ENCODE measurements at places on chromosomes 12 and 14.

- DNase-seq = no peak
Observed at GRCh38 chr12:45327823-45328383, 112.0 kb downstream of the ANO6 start.

DNA sequence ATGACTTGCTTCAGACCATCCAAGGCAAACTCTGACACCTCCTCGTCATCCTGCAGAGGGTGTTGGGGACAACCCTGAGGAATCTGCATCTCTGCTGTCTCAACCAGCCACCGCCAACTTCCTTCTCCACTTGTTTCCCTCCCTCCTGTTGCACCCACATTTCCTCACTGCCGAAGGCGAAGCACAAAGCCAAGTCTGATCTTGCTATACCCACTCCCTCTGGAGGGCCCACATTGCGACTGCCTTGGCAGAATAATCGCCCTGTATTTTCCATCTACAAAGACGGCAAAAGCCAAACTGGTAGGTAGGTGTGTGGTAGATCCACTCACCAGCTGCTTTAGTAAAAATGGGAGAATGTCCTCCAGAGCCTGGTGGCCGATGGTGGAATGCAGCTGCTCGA is 21.8 kb upstream of the RAB35 start:
- DNase-seq = no peak

DNA sequence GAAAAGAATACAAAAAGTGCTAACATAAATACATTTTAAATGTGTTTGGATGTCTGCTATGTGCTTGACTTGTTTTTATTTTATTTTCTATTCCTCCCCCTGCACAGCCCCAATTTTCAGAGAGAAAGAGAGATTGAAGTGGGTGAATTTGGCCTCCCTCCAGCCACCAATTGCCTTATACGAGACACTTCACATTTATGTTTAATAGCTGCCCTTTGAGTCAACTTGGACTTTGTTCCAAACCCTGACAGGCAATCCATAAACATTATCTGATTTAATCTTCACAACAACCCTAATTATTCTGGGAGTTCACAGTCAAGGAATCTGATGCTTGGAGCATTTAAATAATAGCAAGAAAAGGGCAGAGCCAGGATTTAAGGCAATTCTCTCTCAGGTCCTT is 161.7 kb downstream of the SLC15A4 start:
- no peak for DNase-seq

GRCh38 chr12:102470945-102471344 is 9.4 kb downstream of the IGF1 start:
- DNase-seq = no peak

GRCh38 chr12:69468237-69469026 is 1.8 kb upstream of the FRS2 start:
- DNase-seq = no peak

DNA sequence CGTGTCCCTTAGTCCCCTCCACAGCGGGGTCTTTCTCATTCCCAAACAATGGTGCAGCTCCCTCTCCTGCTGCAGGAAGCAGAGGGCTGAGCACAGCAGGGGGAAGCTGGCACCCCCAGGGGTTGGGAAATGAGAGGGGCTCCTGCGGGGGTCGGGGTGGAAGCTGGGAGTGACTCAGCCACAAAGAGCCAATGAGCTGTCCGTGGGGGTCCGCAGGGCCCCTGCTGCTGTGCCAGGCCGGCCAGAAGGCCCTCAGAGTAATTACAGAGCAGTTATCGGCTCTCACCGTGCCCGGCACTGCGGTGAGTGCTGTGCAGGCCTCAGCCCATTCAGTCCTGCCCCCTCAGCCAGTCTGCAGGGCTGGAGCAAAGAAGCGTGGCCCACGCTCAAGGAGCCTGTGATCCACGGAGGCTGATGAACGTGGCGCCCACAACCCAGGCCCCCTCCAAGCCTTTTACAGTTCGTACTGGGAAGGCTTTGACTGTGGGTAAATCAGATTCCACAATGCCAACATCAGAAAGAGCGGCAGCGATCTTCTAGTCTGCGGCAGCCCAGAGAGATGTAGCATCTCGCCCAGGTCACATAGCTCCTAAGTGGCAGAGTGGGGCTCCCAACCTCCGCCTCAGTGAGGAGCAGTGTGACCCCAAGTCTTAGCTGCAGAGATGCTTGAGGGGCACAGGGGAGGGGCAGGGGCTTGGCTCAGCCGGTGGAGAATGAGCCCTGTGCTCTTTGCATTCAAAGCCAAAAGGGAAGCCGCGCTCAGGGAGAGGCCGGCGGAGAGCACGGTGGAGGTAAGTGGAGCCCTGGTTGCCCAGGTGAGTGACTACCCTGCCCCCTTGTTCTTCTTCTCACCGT is 43.4 kb downstream of the SLC6A12 start:
- no peak for DNase-seq

- DNase-seq = no peak
Observed at GRCh38 chr14:22819151-22819988, 4.1 kb upstream of the SLC7A7 start.

DNA sequence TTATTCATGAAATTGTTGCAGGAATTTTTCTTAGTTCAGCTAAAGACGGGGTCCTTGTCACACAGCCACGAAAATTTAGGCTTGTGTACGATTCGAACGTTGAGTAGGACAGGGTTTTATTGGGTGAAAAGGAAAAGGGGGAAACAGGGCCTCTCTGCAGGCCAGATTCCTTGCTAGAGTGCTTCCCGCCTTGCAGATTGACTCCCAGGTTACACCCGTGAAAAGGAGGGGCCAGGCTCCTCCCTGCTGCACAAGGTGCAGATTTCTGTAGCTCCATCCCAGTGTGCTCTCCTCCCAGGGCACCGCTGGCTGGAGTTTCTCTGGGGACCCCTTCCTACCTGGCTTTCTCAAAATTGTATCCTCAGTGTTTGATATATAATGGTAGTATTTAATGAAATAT is 221.5 kb downstream of the ERC1 start:
- no peak for DNase-seq

- no peak for DNase-seq
Observed at GRCh38 chr12:67885375-67886169, 103.7 kb upstream of the IFNG-AS1 start.

DNA sequence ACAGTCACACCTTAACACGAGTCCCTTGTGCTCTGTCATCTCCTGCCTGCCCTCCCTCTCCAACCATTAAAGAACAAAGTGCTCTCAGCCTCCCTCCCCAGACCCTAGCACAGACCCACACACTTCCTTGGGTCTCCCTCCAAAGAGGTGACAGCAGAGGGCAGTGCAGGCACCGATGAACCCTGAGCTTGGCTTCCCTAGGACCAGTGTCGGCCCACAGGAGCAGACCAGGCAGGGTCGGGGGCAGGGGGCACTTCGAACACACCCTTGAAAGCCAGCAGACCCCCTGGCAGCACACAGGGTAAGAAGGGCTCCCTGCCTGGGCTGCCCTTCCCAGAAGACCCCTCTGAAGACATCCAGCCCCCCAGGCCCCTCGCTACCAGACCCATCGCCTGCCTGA is 7.0 kb downstream of the CDK2AP1 start:
- DNase-seq = no peak

DNA sequence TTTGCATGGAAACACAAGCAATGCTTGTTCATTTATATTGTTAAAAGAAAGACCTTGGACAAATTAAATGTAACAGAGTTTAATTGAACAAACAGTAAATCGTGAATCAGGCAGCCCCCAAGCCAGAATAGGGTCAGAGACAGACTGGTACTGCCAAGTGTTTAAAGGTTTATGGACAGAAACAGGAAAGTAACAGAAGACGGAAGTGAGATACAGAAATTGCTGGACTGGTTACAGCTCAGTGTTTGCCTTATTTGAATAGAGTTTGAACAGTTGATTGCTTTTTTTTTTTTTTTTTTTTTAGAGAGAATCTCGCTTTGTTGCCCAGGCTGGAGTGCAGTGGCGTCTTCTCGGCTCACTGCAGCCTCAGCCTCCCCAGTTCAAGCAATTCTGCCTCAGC is 50.3 kb downstream of the DAO start:
- no peak for DNase-seq

All from adrenal gland (tissue), 19 donors.